Colonic mucosa (tissue), 4 donors: ENCODE measurements at places on chromosomes 5 and 9. TPM values are rescaled to one million over a fixed set of nuclear protein-coding genes. Genes with fewer than 3 reads are reported as not detected.

DNA sequence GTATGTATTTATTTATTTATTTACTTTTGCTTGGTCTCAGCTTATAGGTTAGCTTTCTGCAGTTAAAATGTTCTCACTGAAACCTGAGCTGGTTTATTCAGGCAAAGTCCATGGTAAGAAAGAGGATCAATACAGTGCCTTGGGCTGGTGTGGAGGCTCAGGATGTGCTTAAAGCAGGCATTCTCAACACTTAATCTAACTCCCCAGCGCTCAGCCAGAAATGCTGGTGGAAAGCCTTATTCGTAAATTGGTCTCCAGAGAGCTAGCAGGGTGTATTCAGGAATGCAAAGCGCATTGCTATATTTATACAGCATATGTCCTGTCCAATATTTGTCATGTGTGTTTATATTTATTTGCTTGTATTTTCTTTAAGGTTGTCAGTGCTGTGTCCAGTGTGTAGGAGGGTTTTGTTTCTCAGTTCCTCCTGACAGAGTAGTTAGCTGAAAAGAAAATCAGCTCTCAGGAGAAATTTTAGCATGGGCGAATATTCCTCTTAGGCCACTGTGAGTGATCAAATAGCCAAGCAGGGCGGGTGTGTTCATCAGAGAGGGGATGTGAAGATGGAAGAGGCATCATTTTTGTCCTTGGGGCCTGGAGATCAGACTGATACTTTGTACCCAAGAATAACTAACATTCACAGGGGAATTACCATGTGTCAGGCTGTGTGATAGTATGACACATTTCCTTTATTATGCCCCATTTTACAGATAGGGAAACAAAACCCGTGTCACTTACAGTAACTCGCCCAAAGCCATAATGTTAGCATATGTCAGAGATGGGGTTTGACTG, 65.8 kb downstream of the DOCK2 start:
- no peaks in the 10 kb centered on the region for H3K36me3 ChIP-seq
- DNase-seq: no peak
- no peaks in the 10 kb centered on the region for H3K27me3 ChIP-seq
- H3K4me1 ChIP-seq: no peaks in the 10 kb centered on the region
- no peak overlapping the region for H3K27ac ChIP-seq

The C1QTNF2 gene
- total RNA-seq: 1.0 TPM

The TAS2R1 gene
- not detected for total RNA-seq

The ALG2 gene
- total RNA-seq: 43.3 TPM

The MYOZ3 gene
- total RNA-seq: 0.32 TPM

GRCh38 chr5:158195416-158196210, 336.7 kb upstream of the CLINT1 start:
- DNase-seq: no peak
- no peaks in the 10 kb centered on the region for H3K36me3 ChIP-seq
- no peak overlapping the region for H3K4me3 ChIP-seq
- H3K27me3 ChIP-seq: no peaks in the 10 kb centered on the region
